ENCODE measurements at places on chromosomes 12 and 14. TPM values are rescaled to one million over a fixed set of nuclear protein-coding genes. Genes with fewer than 3 reads are reported as not detected.

EMC9 gene
- 13.0 TPM for total RNA-seq

GRCh38 chr12:131171029-131171428 lies 217.3 kb downstream of the ADGRD1 start:
- H3K36me3 ChIP-seq = no peaks in the 10 kb centered on the region
- peaks cover 10% of the 10 kb centered on the region for H3K27me3 ChIP-seq
- no peak overlapping the region for H3K4me3 ChIP-seq
- no peak for DNase-seq
- no peaks in the 10 kb centered on the region for H3K4me1 ChIP-seq

DNA sequence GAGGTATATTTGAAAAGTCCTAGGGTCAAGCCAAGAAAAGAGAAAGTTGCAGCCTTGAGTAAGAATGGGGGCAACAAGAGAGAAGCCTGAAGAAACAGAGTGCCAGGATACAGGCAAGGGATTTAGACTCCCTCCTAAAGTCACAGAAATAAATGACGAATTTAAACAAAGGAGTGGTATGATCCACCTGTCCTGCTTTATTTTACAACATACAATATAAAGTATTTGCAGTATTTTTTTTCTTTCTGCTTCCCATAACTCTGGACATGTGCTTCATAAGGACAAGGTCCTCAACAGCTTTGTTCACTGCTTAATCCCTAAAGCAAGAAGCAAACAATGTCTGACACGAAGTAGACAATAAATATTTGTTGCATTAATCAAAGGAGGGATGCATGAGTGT lies 57.4 kb downstream of the IFNG start:
- H3K4me3 ChIP-seq = no peak overlapping the region
- no peak overlapping the region for H3K27ac ChIP-seq
- H3K4me1 ChIP-seq = no peaks in the 10 kb centered on the region

DPPA3 gene
- not detected for total RNA-seq

MYF5 gene
- not detected for total RNA-seq

- DNase-seq = no peak
- peaks cover 2% of the 10 kb centered on the region for H3K4me1 ChIP-seq
- H3K27me3 ChIP-seq = no peaks in the 10 kb centered on the region
- H3K36me3 ChIP-seq = no peaks in the 10 kb centered on the region
- H3K27ac ChIP-seq = no peak overlapping the region
Measured at GRCh38 chr14:101956179-101956885, 8.0 kb upstream of the DYNC1H1 start.
